ENCODE measurements at places on chromosomes 7 and 10.

GRCh38 chr7:26087321-26088091 lies 64.5 kb upstream of the NFE2L3 start:
- H3K27ac ChIP-seq = no peak overlapping the region
- H3K4me1 ChIP-seq = peaks cover 37% of the 10 kb centered on the region
- no peak overlapping the region for H3K4me3 ChIP-seq
- no peak for DNase-seq
- H3K36me3 ChIP-seq = no peaks in the 10 kb centered on the region

DNA sequence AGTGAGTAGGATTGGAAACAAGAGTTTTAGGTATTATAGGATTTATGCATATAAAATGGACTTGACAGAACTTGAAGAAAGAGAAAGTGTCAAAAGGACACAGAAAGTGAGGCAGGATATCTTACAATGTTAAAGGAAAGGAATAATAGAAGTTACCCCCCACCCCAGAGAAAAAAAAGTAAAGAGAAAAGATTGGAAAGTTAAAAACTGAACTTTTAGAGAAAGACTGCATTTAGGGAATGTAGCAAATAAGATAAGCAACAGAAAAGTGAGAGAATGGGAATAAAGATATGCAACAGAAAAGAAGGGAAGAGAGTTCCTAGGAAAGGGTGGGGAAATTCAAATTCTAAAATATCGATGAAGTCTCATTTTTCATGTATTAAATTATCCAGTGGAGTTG lies 250.5 kb upstream of the KAT6B start:
- H3K36me3 ChIP-seq = peaks cover 56% of the 10 kb centered on the region
- DNase-seq = no peak
- H3K27me3 ChIP-seq = peaks cover 13% of the 10 kb centered on the region
- H3K27ac ChIP-seq = no peak overlapping the region

DNA sequence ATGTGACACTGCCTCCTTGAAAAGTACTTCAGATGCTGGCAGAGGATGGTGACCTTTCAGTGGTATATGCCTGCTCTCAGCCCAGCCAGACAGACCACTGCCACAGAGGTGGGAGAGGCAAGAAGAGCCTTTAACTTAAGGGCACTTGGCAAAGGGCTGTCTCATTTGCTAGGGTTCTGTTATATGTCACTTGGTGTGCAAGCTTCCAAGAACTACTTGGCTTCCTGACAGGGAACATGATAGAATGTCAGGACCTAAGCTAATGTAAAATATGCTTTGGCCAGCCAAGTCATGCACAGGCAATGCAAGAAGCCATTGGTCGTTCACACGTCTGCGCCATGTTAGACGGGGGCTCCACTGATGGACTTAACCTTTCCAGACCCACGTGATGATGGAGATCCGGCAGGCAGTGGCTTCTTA lies 54.7 kb downstream of the RBM20 start:
- peaks cover 78% of the 10 kb centered on the region for H3K4me1 ChIP-seq
- H3K27me3 ChIP-seq = peaks cover 7% of the 10 kb centered on the region
- DNase-seq = no peak
- peak overlapping the region; percentile 52 for H3K4me3 ChIP-seq
- H3K36me3 ChIP-seq = no peaks in the 10 kb centered on the region
- peak overlapping the region; percentile 39 for H3K27ac ChIP-seq

GRCh38 chr10:85851325-85851724 lies 515.3 kb downstream of the GRID1 start:
- H3K27ac ChIP-seq = no peak overlapping the region
- peaks cover 9% of the 10 kb centered on the region for H3K36me3 ChIP-seq
- H3K4me3 ChIP-seq = no peak overlapping the region
- H3K4me1 ChIP-seq = no peaks in the 10 kb centered on the region
- H3K27me3 ChIP-seq = peaks cover 16% of the 10 kb centered on the region
- DNase-seq = no peak

- no peak overlapping the region for H3K27ac ChIP-seq
- DNase-seq = no peak
- no peak overlapping the region for H3K4me3 ChIP-seq
- no peaks in the 10 kb centered on the region for H3K4me1 ChIP-seq
- H3K36me3 ChIP-seq = no peaks in the 10 kb centered on the region
These were observed 316.0 kb downstream of the PTPRN2 start for GRCh38 chr7:158271646-158272045.

- no peak for DNase-seq
- H3K4me1 ChIP-seq = peaks cover 3% of the 10 kb centered on the region
These were observed 8.6 kb downstream of the POLD2 start for GRCh38 chr7:44114586-44115310.

- no peaks in the 10 kb centered on the region for H3K4me1 ChIP-seq
- H3K36me3 ChIP-seq = peaks cover 68% of the 10 kb centered on the region
- peaks cover 2% of the 10 kb centered on the region for H3K27me3 ChIP-seq
- H3K27ac ChIP-seq = peak overlapping the region; percentile 0
- no peak overlapping the region for H3K4me3 ChIP-seq
- DNase-seq = no peak
These were observed 17.9 kb upstream of the SEC61A2 start for GRCh38 chr10:12111528-12111927.

GRCh38 chr10:77531441-77532001 lies 106.1 kb downstream of the KCNMA1 start:
- peaks cover 7% of the 10 kb centered on the region for H3K27me3 ChIP-seq
- H3K36me3 ChIP-seq = no peaks in the 10 kb centered on the region
- DNase-seq = no peak
- H3K4me1 ChIP-seq = peaks cover 35% of the 10 kb centered on the region

DNA sequence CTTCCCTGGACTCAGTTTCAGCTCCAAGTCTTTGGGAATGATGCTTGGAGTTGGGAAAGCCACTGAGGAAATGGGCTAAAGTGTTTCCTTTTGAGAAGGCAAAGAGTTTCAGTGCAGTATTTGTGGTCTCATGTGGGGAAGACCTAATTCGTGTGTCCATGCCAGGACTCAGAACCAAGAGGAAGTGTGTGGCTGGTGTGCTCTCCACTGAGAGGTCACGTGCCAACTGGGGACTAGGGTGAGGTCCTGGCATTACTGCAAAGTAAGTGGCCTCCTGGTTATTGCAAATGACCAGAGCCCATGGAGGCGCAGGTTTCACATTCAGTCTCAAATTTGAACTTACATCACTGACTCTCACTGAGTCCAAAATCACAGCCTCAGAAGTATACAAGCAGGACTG lies 48.6 kb upstream of the ITPRID1 start:
- H3K4me1 ChIP-seq = peaks cover 5% of the 10 kb centered on the region
- H3K36me3 ChIP-seq = no peaks in the 10 kb centered on the region
- peaks cover 12% of the 10 kb centered on the region for H3K27me3 ChIP-seq
- H3K27ac ChIP-seq = no peak overlapping the region
- no peak for DNase-seq
- H3K4me3 ChIP-seq = no peak overlapping the region

- no peaks in the 10 kb centered on the region for H3K36me3 ChIP-seq
- DNase-seq = no peak
- peaks cover 17% of the 10 kb centered on the region for H3K4me1 ChIP-seq
These were observed 134.5 kb downstream of the CPED1 start for GRCh38 chr7:121123032-121123431.

DNA sequence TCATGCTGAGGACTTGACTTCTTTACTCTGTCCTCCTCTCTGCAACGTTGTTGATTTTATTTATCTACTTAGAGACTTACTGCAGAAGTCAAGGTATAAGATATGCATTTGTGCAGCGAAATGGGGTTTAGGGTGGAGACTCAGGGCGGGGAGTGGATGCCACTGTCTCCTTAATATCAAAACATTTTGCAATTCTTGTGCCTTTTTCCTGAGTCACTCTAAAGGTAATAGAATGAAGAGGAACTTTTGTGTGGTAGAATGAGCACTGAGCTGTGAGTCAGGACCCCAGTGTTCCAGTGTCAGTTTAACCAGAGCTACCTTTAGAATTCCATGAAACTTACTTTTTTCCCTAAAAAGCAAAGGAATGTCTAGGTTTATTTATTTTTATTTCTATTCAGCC lies 78.2 kb downstream of the VTI1A start:
- H3K27me3 ChIP-seq = no peaks in the 10 kb centered on the region
- no peak for DNase-seq
- no peak overlapping the region for H3K27ac ChIP-seq
- H3K36me3 ChIP-seq = no peaks in the 10 kb centered on the region
- H3K4me3 ChIP-seq = no peak overlapping the region
- H3K4me1 ChIP-seq = peaks cover 5% of the 10 kb centered on the region

GRCh38 chr7:94050046-94050445 lies 45.9 kb upstream of the BET1 start:
- no peak overlapping the region for H3K27ac ChIP-seq
- no peak for DNase-seq
- no peaks in the 10 kb centered on the region for H3K36me3 ChIP-seq
- H3K4me3 ChIP-seq = no peak overlapping the region

DNA sequence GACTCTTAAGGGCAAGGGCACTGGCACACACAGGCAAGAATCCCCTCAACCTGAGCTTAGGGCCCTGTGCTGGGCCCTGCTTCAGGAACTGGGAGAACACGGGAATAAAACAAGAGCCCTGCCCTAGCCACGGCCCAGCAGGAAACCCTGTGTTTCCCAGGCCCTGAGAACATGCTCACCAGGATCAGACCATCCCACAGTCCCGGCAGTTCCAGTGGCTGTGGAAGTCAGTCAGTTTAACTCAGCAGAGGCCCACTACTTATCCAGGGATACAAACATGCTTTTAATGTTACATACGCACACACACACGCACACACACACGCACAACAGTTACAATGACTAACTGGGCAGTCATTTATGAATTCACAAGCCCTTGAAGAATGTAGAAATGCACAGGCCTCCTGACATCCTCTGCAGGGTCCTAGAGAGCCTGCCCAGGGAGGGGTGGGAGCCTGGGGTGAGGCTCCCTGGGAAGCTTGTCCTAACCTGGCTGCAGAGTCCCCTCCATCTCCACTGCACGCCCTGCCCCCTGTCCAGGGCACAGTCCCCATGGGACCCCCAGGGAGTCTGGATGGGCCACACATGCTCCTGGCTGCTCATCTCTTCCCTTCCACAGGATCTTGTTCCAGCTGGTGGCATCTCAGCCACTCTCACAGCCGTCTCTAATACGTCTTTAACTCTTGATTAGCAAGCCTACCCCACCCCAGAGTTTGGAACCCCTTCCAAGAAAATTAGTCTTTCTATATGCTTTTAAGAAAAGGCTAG lies 97.6 kb downstream of the TCERG1L start:
- H3K4me1 ChIP-seq = peaks cover 14% of the 10 kb centered on the region
- no peak overlapping the region for H3K27ac ChIP-seq
- peaks cover 13% of the 10 kb centered on the region for H3K27me3 ChIP-seq
- H3K4me3 ChIP-seq = no peak overlapping the region
- no peak for DNase-seq

- peaks cover 23% of the 10 kb centered on the region for H3K27me3 ChIP-seq
- H3K36me3 ChIP-seq = no peaks in the 10 kb centered on the region
These were observed 41.9 kb downstream of the DGKI start for GRCh38 chr7:137804836-137805235.

GRCh38 chr10:120511165-120511564 lies 54.1 kb downstream of the PLPP4 start:
- DNase-seq = no peak
- H3K4me3 ChIP-seq = no peak overlapping the region
- H3K27ac ChIP-seq = no peak overlapping the region
- peaks cover 39% of the 10 kb centered on the region for H3K27me3 ChIP-seq
- H3K4me1 ChIP-seq = no peaks in the 10 kb centered on the region
- no peaks in the 10 kb centered on the region for H3K36me3 ChIP-seq

DNA sequence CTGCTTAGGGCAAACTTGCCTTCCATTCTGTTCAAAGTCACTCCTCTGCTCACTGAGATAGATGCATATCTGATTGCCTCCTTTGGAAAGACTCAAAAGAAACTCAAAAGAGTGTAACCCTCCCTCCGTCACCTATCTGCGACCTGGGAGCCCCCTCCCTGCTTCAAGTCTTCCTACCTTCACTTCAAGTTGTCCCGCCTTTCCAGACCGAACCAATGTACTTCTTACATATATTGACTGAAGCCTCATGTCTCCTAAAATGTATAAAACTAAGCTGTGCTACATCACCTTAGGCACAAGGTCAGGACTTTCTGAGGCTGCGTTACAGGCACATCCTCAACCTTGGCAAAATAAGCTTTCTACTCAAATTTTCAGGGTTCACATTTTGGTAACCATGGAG lies 77.4 kb upstream of the C1GALT1 start:
- H3K27me3 ChIP-seq = peaks cover 4% of the 10 kb centered on the region
- DNase-seq = no peak
- H3K4me3 ChIP-seq = no peak overlapping the region
- H3K36me3 ChIP-seq = no peaks in the 10 kb centered on the region

DNA sequence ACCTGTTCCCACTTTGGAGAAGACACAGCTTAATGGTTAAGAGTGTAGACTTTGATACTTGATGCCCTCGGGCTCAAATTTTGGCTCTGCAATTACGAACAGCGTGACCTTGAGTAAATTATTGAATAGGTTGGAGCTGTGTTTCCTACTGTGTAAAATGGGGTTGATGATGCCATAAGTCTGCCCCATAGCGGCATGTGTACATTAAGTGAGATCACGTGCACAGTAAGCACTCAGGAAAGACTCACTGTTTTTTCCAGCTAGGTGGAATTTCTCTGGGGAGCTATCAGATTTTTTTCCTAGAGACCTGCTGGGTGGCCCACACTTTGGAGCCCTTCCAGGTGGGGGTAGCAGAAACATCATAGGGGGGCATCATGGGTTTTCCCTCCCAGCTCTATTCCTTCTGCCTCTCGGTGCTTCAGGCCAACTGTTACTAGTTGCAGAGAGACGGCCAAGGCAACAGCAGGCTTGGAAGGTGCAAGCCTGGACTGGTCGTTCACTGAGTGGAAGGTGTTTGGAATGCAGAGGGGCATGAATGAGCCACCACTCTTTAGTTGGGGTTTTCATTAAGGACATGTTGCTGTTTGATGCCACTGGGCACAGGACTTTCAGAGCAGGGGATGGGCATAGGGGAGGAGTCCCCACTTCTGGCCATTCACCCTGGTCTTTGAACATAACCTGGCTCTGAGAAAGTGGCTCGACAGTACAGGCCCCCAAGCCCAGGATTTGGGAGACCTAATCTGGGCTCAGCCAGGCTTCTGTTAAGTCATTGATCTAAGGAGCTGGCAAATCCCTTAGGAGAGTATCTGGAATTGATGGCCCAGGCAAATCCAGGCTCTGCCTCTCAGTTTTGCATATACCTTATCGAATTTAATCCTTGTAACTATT lies 64.0 kb downstream of the SYPL1 start:
- peaks cover 16% of the 10 kb centered on the region for H3K4me1 ChIP-seq
- DNase-seq = no peak
- peaks cover 28% of the 10 kb centered on the region for H3K27me3 ChIP-seq

DNA sequence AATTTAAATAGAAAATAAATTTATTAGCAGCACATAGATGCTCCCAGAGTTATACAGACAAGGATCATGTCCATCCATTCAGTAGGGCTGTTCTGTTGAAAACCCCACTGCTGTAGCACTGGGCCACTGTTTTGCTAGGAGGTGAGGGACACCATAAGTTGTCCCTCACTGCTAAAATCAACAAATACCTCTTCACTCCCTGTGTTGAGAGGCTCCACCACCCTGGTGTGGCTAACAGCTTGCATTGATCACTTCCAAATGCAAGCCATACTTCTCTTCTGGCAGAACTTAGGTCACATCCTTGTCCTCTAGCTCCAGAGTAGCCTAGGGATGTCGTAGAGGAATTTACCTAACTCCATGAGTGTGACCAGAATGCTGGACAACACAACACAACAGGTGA lies 55.4 kb downstream of the MDFIC start:
- no peak for DNase-seq
- H3K27me3 ChIP-seq = no peaks in the 10 kb centered on the region
- H3K36me3 ChIP-seq = peaks cover 6% of the 10 kb centered on the region
- H3K4me3 ChIP-seq = no peak overlapping the region
- no peak overlapping the region for H3K27ac ChIP-seq

Measured in nephron progenitor cell (in vitro differentiated cells).